Stimulated activated CD4-positive, alpha-beta T cell treated with anti-CD3 and anti-CD28 coated beads, Interleukin-4, amount 100 ng/mL, for 1 hour (primary cell): ENCODE measurements at places on chromosomes 5 and 9.

- DNase-seq, result no peak
Observed at GRCh38 chr5:159451197-159452052, 121.1 kb upstream of the IL12B start.

DNA sequence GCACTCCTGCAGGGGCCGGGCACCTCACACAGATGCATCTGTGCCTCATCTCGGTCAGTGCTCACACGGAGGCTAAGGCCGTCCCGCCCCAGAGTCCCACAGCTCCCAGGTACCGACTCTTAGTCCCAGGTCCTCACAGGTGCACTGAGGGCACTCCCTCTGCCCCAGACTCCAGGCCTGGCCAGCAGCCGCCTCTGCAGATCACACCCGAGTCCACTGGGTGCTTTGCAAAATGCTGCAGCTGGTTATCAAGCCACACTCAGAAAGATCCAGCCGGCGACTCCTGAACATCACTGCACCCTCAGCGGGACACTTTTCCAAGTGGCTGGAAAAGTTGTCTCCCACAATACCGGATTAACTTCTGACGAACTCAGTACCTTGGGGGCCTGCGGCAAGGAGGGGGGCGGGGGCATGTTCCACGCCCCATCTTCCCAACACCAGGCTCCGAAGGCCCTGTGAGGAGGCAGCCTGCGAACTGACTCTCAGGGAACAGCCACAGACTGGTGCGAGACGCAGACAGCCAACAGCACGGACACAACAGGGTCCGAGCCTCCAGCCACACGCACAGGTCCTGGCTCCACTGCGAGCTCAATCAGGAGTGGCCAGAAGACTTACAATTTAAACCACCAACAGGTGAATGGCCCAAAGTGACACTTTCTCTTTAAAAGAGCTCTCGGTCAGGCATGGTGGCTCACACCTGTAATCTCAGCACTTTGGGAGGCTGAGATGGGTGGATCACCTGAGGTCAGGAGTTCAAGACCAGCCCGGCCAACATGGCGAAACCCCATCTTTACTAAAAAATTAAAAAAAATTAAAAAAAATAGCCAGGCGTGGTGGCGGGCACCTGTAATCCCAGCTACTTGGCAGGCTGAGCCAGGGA is 4.0 kb downstream of the BRD3 start:
- no peak for DNase-seq

GRCh38 chr9:133635098-133635497 is 1.1 kb upstream of the DBH start:
- DNase-seq, result no peak

DNA sequence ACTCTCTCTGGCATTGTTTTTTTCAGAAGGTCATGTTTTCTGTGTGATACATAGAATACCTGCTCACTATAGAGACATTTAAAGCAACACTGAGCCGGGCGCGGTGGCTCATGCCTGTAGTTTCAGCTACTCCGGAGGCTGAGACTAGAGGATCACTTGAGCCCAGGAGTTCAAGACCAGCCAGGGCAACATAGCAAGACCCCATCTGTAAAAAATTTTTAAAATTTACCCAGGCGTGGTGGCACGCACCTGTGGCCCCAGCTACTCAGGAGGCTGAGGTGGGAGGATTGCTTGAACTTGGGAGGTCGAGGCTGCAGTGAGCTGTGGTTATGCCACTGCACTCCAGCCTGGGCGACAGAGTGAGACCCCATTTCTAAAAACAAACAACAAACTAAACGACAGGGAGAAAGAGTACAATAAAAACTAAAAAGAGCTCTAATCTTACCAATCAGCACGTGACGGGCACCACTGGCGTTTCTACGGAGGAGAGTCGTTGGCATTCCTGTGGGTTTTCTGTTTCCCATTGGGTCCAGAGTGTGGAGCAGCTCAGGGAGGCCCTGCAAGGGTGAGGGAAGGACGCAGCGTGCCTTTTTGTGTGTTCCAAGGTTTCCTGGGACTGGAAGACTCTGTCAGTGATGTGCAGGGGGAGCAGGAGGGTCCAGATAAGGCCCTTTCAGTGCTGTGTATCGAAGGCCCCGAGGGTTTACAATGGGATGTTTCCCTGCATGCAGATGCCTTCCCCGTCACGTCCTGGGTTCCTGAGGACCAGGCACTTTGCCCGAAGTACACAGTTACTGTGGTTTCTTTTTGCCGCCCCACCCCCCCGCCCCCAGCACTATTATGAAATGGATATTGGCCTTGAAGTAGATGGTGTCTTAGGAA is 7.2 kb upstream of the RNU6ATAC start:
- DNase-seq, result no peak

GRCh38 chr9:29714860-29715259 is 2141.6 kb upstream of the C9orf72 start:
- DNase-seq, result no peak

DNA sequence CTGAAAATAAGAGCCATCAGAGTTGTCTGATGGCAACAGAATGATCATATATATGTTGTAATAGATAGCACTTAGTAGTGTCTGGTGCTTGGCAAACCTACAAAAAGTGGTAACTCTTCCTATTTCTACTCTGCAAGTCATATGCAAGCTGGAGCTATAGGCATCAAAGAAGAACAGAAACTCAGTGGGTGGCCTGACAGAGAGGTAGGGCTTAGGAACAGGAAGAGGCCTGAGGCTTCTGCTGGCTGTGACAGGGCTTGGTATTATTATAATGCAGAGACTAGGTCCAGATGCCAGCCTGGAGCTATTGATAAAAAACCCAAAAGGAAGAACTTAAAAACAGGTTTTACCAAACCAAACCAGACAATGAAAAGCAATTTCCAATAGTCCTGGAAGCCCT is 4.4 kb upstream of the DIAPH1 start:
- DNase-seq, result no peak

GRCh38 chr5:112848116-112848811 is 12.8 kb upstream of the SRP19 start:
- DNase-seq, result no peak

GRCh38 chr5:167339205-167339604 is 952.2 kb upstream of the WWC1 start:
- no peak for DNase-seq

DNA sequence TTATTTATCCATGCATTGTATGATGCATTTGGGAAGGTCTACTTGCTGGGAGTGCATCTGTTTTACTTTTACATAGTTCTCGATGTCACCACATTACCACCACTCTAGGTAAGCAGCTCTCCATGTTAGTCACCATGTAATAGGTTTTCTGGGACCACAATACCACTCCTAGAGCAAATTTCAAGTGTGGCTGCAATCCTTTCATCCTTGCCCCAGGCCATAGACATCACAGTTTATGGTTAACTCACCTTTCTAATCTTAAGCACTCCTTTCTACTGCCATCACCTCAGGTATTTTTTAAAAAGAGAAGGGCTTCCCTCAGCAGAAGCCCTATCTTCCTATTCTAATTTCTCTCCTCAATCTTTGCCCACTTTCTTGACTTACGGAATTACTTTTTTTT is 354.1 kb downstream of the PLK2 start:
- DNase-seq, result no peak

DNA sequence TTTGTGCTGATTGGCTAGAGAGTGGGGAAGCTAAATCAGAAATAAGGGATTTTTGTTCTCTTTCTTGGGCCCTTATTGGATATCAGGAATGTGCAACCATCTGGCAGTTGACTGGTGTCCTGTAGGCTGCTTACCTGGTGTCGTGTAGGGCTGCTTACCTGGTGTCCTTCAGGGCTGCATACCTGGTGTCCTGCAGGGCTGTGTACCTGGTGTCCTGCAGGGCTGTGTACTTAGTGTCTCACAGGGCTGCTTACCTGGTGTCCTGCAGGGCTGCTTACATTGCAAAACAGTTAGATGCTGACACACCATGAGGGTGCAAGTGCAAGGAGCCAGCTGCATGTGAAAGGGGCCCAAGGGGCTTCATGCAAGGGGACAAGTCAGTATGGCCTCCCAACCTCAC is 249.3 kb downstream of the ICE1 start:
- no peak for DNase-seq

- no peak for DNase-seq
Observed at GRCh38 chr5:57004800-57005199, 52.9 kb upstream of the MIER3 start.

DNA sequence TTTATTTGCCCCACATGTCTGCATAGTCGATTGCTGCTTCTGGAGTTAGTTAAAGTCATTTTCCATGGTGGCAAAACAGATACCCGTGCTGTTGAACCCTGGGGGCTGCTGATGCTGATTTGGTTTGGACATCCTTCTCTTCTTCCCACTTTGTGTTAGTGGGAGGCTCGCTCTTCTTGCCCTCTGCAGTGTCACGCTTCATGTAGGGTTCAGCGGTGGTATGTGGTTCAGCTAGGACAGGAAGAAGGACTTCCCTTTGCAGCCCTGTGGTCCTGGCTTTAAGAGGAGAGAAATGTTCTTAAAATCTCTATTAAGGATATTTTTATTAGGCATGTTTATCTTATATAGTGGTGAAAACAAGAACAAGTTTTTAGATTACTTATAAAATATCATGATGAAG is 36.2 kb downstream of the SLC36A1 start:
- DNase-seq, result no peak

DNA sequence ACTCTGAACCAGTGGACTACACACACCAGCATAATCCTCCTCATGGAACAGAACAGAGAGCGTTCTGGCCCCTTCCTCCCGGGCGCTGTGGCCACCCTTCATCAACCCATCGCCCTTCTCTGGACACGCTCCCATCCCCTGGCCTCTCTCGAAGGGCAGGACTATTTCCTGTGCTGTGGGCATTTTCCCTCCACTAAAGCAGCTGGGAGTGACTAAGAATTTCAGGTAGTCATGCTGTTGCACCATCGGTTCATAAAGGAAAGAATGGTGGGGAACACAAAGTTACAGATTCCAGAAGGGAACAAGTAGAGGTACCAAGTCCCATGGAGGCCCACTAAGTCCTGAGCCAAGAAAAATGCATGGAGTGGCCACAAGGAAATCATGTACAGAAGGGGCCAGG is 68.6 kb downstream of the EPB41L4B start:
- no peak for DNase-seq

GRCh38 chr5:66561256-66561990 is 34.8 kb upstream of the MAST4 start:
- DNase-seq, result no peak

- DNase-seq, result no peak
Observed at GRCh38 chr5:142387024-142387682, 62.3 kb upstream of the SPRY4 start.

DNA sequence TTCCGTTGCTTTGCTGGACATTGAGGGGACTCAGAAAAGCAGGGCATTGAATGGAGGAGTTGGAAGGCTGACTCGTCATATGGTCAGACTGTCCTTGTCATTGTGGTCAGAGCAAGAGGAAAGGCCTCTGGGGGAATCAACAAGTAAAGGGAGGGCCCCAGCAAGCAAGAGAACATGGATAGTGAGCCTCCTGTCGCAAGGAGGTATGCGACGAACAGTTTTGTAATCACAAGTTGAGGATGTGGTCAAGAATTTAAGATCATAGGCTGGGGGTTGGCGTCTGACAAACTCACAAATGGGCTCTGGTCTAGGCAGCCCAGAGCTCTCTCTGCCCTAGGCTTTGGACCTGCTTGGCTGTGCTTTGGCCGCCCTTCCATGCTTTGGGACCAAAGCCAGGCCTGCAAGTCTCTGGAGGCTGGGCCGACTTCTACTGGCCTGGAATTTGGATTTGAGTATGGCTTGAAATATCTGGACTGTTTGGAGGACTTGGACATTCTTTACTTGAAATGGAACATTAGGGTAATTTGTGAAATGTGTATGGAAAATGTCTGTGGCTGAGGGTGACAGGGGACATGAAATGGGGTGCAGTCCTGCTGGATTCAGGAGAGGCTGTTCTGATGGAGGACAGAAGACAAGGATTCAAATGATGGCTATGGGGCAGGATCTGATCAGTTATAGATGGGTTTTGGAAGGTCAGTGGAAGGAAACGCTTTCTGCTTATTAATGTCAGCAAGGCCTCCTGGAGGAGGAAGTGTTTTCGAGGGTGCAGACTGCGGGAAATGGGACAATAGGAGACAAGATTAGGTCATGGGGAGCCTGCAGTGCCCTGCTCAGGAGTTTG is 19.2 kb upstream of the NDST1 start:
- DNase-seq, result no peak

GRCh38 chr5:168357876-168358275 is 66.4 kb downstream of the WWC1 start:
- no peak for DNase-seq

GRCh38 chr9:32161720-32162119 is 222.7 kb upstream of the ACO1 start:
- DNase-seq, result no peak

DNA sequence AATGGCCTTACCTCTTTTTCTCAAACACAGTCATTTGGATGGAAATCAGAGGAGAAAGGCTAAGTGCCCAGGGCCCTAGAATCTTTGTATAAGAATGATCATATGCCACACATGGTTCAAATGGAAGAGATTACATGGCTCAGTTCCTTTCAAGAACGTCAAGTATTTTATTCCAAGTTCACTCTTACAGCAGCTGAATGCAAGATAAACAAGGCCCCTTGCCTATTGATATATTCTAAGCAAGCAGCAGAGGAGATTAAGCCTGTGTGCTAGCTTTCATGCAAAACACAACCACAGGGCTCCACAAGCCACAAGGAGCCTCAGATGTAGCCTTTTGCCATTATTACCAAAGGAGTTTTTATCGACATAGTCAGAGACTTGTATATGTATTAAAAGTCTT is 55.3 kb upstream of the SLCO6A1 start:
- no peak for DNase-seq

GRCh38 chr9:81394881-81395675 is 294.3 kb downstream of the TLE1 start:
- DNase-seq, result no peak

GRCh38 chr5:170388818-170389549 is at the start of gene KCNMB1:
Gene KCNMB1 (minus strand): TSS chr5:170389367. CDS start chr5:170385447, 3,920 bp downstream.
- DNase-seq, result no peak

- DNase-seq, result no peak
Observed at GRCh38 chr5:87403409-87403808, 9.3 kb downstream of the CCNH start.

DNA sequence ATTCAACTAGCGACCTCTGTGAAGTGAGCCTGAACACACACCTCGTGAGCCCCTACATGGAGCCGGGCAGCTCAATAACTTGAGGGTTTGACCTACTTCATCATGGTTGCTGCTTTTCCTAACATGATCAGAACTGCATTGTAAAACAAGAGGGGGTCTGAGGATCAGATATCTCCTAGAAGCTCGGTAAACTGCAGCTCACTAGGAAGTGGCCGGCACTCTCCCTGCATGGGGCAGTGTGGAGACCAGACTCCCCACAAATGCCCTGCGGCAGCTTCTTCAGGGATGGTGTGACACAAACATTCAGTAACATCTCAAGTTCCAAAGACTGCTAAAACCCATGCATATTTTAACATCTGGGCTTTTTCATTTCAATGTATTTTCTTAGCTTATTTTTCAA is 18.5 kb downstream of the LHFPL2 start:
- no peak for DNase-seq

DNA sequence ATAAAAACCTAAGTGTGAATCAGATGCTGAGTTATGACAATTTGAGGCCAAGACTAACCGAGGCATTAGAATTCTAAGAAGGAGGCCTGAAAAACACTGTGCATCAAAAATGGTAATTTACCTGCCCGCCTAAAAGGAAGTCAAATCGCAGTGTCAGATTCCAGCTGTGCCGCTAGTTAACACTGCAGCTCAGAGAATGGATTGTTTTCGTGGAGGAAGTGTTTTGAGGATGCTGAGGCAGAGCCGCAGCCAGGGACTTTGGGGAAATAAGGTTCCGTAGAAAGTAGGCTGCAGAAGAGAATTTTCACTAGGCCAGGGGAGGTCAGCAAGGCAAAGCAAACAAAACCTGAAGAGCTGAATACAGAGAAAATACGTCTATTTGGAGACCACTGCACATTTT is 226.4 kb upstream of the ISL1 start:
- no peak for DNase-seq
